Germinal center (tissue), 1 donor: ENCODE measurements at places on chromosomes 2 and 18.

GRCh38 chr2:70258532-70258875 lies 567 bp downstream of the PCYOX1 start:
- DNase-seq: no peak

GRCh38 chr18:79599441-79599931 lies 80.1 kb upstream of the CTDP1 start:
- no peak for DNase-seq

DNA sequence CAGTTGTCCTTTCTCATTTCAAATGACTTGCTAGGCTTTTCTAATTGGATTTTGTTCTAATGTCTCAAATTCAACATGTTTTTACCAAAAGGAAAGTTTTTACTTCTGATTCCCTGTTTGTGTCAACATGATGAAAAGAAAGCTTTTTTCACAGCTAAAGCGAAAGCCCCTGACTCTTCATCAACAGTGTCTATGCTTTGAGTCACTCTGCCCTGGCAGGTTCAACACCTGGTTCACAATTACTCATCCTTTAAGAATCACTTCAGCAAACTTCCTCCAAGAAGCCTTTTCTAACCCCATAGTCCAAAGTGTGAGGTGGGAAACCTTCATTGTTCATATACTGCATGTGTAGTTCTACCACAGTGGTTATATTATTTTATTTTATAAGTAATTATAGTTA lies 7.6 kb upstream of the DSG2 start:
- no peak for DNase-seq

GRCh38 chr2:69461404-69461803 lies 24.2 kb upstream of the NFU1 start:
- no peak for DNase-seq

DNA sequence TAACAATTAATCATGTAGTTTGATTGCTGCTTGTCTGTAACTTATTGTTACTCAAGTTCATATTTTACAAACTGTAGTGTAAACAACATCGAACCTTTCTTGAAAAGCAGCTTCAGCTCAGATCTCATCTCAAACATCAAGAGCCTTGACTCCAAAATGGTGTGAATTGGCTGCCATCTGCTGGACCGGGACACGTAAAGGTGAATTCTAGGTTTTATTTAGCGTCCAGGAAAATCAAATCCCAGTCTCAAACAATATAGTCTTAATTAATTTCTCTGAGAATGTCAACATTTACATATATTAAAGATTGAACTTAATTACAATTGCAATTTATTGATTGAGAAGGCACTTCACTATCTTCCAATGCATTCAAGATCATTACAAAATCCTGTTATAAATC lies 453.0 kb downstream of the GALR1 start:
- DNase-seq: no peak

GRCh38 chr2:240778426-240778825 lies 41.6 kb downstream of the KIF1A start:
- DNase-seq: no peak

GRCh38 chr2:269356-270030 lies 4.7 kb downstream of the ACP1 start:
- no peak for DNase-seq

DNA sequence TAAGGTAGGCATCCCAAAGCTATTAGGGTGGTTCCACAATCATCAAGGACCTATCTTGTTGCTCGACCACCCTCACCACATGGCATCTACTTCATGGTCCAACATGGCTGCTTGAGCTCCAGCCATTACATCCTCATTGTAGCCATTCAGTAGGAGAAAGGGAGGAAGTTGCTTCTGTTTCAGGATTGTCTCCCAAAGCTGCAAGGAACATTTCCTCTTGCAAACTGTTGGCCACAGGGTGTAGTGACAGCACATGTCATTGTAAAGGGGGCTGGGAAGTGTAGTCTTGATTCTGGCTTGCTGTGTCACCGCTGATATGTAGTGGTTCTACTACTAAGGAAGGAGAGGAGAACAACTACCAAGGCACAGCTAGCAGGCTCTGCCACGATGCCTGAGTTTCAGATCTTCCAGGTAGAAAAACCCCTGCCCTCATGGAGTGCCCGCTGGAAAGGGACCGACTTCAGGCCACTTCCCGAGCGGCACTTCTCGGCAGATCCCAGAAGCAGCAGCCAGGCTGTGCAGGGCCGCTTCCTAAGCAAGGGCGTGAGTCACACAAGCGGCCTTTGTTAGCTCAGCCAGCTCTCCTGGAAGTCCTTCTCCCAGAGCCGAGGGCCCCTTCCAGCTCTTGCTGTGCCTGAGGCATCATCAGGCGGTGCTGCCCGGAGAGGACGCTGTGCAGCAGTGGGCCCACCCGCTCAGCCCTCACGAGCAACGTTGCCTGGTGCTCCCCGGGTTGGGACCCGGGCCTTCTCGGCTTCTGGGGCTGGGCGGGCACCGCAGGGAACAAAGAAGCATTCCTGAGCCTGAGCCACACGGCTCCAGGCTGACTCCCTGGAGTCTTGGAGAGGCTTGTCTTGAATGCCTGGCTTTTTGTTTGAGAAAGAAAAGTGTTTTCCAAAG lies 58.2 kb downstream of the HS6ST1 start:
- DNase-seq: no peak

DNA sequence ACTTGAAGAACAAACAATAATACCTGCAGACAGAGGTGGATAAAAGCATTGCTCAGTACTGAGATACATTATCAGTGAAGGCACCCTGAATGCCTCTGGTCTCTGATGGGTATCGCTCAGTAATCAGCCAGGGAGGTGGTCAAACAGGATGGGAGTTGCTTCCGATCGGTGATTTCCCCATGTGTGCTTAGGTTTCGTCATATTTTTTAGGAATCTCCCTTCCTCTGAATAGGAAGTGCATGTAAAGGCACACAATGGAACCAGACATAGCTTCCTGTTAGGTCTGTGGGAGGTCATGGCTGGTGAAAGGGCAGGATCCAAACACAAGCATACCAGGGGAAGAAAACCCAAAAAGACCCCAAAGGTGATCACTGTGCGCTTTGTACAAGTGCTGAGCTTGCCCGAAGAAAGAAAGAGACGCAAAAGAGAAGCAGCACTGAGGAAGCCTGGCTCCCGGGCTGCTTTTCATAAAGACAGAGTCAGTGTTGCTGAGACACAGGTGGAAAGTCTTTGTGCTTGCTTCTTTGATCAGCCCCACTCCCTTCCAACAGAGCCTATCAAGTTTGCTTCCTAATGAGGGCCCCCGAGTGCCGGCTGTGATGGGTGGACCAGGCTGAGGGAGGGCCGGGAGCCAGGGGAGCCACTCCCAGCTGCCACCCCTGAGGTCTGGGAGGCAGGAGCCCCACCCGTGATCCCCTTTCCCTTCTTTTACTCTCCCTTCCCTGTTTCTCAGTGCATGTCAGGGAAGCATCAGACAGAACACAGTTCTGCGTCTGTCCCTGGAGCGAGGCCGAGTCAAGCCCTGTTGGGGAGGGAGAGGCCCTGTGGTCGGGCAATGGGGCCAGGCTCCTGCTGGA lies 138.2 kb downstream of the SH3RF3 start:
- no peak for DNase-seq

DNA sequence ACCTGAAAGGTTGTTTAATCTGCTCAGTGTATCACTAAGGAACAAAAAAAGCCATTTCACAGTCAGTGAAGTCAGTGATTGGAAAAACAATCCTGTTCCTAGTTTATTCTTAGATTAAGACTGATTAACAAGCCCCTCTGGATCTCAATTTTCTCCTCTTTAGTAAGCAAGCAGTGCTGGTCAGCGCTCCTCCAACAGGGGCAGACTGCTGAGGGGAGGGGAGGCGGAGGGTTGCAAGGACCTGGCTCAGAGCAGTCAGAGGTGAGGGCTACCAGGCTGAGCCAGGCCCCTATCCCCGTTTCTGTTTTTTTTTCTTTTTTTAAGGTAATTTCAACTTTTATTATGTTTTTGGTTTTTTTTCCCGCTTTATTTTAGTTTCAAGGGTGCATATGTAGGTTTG lies 24.7 kb upstream of the KCNS3 start:
- no peak for DNase-seq

GRCh38 chr2:177325554-177325953 lies 61.0 kb upstream of the NFE2L2 start:
- DNase-seq: no peak

DNA sequence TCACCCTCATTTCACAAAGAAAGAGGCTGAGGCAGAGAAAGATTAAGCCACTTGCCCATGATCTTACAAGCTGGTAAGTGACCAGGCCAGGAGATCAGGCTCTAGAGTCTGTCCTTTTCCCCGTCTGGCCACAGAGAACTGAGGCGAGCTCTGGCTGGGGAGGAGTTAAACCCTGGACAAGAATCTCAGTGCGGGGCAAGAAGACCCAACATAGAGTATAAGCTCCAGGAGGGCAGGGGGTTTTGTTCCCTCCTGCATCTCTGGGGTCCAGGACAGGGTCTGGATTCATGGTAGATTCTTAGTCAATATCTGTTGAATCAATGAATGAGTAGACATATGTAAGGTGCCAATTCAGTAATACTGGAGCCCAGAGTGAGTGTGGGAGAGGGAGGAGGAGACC lies 12.9 kb upstream of the INPP5D start:
- DNase-seq: no peak

DNA sequence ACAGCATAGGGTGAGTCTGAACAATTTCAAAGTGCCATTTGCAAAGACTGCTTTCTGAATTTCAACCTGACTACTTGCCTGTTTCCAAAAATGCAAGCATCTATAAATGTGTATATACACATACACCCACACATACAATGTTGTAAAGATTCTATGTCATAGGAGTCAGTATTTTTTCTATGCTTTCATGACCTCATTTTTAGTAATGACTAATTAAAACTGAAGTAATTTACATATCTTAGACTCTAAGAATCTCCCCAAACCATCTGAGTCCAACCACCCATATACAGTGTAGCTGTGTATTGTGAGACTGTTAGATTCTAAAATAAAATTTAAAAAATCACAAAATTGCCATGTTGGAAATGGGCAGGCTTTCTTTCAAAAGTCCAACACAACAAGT lies 162.0 kb upstream of the STK17B start:
- DNase-seq: no peak

DNA sequence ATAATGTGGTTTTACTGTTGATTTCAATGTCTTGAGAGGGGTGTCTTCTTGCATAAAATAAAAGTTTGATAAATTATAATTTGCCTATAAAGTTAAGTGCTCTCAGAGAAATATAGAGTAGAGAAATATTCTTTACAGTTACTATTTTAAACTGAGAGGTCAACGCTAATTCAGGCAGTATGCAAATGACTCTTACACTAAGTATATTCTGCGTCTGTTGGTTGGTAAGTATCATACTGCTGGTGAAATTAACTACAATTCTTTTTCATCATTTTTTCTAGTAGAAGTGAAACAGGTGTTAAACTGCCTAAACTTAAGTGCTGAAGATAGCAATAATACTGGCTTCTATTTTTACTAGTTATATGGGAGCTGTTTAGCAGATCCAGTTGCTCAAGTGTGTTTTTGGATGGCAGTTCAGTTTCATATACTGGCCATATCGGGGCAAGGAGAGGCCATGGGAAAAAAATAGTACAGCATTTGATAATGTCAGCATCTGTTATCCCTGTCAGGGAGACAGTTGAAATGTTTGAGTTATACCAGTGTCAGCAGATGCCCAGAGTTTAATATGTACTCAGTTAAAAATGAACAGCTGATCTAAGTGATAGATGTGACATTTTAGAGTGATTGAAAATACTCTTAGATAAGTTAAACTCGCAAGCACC lies 86.2 kb downstream of the MIB1 start:
- no peak for DNase-seq

DNA sequence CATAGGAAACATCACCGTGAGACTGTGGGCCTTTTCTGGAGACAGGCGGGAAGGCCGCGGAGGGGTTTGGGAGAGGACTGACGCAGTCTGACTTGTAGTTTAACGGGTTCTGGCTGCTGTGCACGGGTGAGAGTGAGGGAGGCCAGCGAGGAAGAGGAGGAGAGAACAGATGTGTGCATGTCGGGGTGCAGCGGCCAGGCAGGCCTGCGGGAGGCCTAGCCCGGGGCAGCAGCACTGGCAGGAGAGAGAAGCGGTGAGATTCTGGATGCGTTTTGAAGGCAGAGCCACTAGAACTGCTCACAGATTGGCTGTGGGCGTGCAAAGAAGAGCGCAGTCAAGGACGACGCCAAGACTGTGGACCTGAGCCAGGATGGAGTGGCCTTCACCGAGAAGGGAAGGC lies 53.9 kb downstream of the PTGR3 start:
- DNase-seq: no peak

GRCh38 chr2:62567669-62568068 lies 61.7 kb upstream of the TMEM17 start:
- no peak for DNase-seq

- no peak for DNase-seq
Observed at GRCh38 chr2:47618272-47618552, 164.7 kb upstream of the MSH6 start.

DNA sequence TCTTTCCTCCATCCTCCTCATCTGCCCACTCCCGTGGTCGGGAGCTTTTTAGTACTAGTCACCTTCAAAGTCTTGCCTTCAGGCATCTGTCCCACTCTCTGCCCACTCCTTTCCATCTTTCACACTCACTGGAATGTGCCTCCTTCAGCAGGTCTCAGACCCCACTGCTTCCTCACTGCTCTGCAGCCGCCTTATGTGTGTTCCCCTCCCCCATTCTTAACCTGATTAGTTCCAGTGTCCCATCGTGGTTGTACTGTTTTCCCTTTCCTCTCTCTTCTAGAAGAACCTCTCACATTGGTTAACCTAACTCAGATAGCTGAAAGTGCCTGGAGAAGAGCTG lies 3.0 kb downstream of the ARMC9 start:
- DNase-seq: no peak

- no peak for DNase-seq
Observed at GRCh38 chr2:210389856-210390255, 74.9 kb upstream of the MYL1 start.

DNA sequence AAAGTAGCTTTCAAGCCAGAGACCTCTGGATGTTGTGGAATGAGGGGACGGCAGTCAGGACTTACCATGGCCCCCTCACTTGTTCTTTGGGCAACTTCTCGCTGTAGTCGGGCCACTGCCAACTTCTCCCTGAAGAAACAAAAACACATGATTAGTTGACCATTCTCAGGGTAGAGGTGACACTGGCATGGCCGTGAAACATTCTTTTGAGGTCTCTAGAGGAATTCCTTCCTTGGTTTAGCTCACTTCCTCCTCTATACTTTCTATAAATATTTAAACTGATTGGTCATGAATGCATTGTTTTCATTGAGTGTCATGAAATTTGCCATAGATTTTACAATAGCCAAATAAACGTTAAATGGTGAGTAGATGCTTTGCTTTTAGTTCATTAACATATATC lies 354.6 kb downstream of the NCKAP5 start:
- DNase-seq: no peak

GRCh38 chr18:52572036-52573000 lies 232.3 kb downstream of the DCC start:
- DNase-seq: no peak

GRCh38 chr2:157897106-157897971 lies 21.2 kb upstream of the ACVR1 start:
- DNase-seq: no peak

DNA sequence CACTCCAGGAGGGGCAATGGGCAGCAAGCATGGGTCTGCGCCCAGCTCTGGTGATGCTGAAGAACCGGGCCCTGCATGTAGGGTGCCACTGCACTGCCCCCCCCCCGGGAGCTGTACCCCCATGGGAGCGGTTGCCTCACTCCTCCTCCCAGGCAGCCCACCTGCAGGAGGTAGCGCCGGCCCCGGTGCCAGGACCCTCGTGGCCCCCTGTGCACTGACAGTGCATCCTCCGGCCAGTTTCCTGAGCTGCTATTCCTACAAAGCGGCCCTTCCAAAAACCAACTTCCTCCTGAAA lies 109.4 kb downstream of the ZNF516 start:
- DNase-seq: no peak

- DNase-seq: no peak
Observed at GRCh38 chr2:23835423-23835822, 91.5 kb downstream of the ATAD2B start.

- no peak for DNase-seq
Observed at GRCh38 chr18:31950583-31950982, 7.7 kb upstream of the TRAPPC8 start.
